ENCODE measurements at places on chromosomes 7 and 10.

- no peak overlapping the region for H3K4me3 ChIP-seq
- H3K4me1 ChIP-seq: no peaks in the 10 kb centered on the region
- H3K27me3 ChIP-seq: no peaks in the 10 kb centered on the region
These were observed 207.8 kb downstream of the TAX1BP1 start for GRCh38 chr7:27947586-27948278.

- H3K27me3 ChIP-seq: no peaks in the 10 kb centered on the region
- no peaks in the 10 kb centered on the region for H3K36me3 ChIP-seq
- peak within 1 kb of the TSS; percentile 76 for H3K4me3 ChIP-seq
- DNase-seq: no peak
These were observed at the start of gene NAMPT for GRCh38 chr7:106284714-106285050. TSS of gene NAMPT (minus strand) at chr7:106284983. CDS start at chr7:106284884, 99 bp downstream.

- H3K4me3 ChIP-seq: no peak overlapping the region
- no peak overlapping the region for H3K27ac ChIP-seq
- no peaks in the 10 kb centered on the region for H3K4me1 ChIP-seq
- no peaks in the 10 kb centered on the region for H3K27me3 ChIP-seq
These were observed 82.3 kb downstream of the PRLHR start for GRCh38 chr10:118513174-118513573.

DNA sequence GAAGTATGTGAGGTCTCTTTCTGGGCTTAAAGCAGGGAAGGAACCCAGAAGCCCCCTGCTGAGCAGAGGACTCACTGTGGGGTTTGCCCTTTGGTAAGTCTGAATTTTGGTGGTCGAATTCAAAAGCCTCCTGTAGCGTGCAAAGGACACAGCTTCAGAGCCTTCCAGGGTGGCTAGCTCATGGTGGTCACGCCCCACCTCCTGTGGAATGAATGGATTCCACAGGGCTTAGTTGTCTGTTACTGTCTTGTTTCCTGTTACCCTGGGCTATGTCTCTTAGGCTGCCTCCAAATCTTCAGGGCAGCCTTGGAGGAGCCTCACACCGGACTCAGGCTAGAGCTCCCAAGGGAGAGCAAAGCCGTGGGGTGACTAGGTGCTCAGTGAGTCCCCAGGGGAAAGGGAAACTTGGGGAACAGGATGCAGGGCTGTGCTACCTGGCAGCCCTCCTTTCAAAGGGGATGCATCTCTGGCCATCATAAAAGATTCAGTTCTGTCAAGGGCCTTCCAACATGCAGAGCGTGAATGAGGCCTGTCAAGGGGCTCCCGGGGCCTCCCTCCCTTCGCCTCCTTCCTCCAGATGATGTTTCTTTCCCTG is 211.7 kb downstream of the CCSER2 start:
- no peak overlapping the region for H3K27ac ChIP-seq
- H3K27me3 ChIP-seq: peaks cover 7% of the 10 kb centered on the region
- no peaks in the 10 kb centered on the region for H3K36me3 ChIP-seq

DNA sequence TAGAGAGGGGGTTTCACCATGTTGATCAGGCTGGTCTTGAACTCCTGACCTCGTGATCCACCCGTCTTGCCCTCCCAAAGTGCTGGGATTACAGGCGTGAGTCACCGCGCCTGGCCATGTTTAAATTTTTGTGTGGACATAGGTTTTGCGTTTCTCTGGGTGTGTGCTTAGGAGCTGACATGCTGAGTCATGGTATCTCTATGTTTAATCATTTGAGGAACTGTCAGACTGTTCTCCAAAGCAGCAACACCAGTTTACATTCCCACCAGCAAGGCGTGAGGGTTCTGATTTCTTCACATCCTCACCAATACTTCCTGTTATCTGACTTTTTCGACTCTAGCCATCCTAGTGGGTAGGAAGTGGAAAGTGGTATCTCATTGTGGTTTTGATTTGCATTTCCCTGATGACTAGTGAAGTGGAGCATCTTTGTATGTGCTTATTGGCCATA is 153.7 kb downstream of the DNAJB6 start:
- H3K36me3 ChIP-seq: no peaks in the 10 kb centered on the region
- no peaks in the 10 kb centered on the region for H3K27me3 ChIP-seq
- no peak overlapping the region for H3K27ac ChIP-seq

- H3K4me1 ChIP-seq: no peaks in the 10 kb centered on the region
- H3K4me3 ChIP-seq: no peak overlapping the region
- no peak overlapping the region for H3K27ac ChIP-seq
- H3K36me3 ChIP-seq: no peaks in the 10 kb centered on the region
These were observed 22.7 kb upstream of the IKZF1 start for GRCh38 chr7:50281680-50282445.

DNA sequence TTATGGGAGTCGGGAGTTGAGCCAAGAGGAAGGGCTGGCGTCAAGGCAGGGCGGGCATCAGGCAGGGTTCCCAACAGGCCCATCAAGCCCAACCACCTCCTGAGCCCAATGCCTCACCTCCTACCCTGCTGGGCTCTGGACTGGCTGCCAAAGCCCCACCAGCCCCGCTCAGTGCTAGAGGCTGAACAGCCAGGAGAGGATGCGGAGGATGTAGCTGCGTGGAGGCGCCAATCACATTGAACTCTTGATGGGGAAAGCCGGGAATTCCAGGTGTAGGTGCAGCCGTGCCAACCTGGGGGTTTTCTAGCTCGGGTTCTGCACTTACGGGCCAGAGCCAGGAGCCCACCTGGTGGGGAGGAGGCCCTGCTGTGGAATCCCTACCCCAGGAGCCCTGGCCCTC is 12.9 kb downstream of the ATP5MF start:
- no peak for DNase-seq
- no peaks in the 10 kb centered on the region for H3K4me1 ChIP-seq
- H3K27ac ChIP-seq: peak overlapping the region; percentile 43
- no peaks in the 10 kb centered on the region for H3K36me3 ChIP-seq

- H3K4me1 ChIP-seq: peaks cover 10% of the 10 kb centered on the region
- no peaks in the 10 kb centered on the region for H3K36me3 ChIP-seq
- H3K27ac ChIP-seq: peak overlapping the region; percentile 90
- no peaks in the 10 kb centered on the region for H3K27me3 ChIP-seq
- DNase-seq: no peak
These were observed 65.8 kb downstream of the STK17A start for GRCh38 chr7:43648473-43649406.
